ENCODE measurements at places on chromosomes 5 and 9. TPM values are rescaled to one million over a fixed set of nuclear protein-coding genes. Genes with fewer than 3 reads are reported as not detected.

The SHC3 gene
- total RNA-seq = 0.05 TPM

The ORM2 gene
- total RNA-seq = not detected

The ZNF189 gene
- 19.0 TPM for total RNA-seq

The ZNF454 gene
- not detected for total RNA-seq

The NUDT2 gene
- total RNA-seq = 28.4 TPM

The GPSM1 gene
- total RNA-seq = 28.3 TPM
